ENCODE measurements at places on chromosomes 3 and 15.

- DNase-seq, result no peak
Measured at GRCh38 chr3:56790016-56790821, 11.5 kb downstream of the ARHGEF3 start.

- DNase-seq, result peak; percentile 13
Measured at GRCh38 chr15:78264304-78265136, at the start of gene DNAJA4. DNAJA4 (plus strand) TSS chr15:78264562; CDS start chr15:78264764, 202 bp downstream.

DNA sequence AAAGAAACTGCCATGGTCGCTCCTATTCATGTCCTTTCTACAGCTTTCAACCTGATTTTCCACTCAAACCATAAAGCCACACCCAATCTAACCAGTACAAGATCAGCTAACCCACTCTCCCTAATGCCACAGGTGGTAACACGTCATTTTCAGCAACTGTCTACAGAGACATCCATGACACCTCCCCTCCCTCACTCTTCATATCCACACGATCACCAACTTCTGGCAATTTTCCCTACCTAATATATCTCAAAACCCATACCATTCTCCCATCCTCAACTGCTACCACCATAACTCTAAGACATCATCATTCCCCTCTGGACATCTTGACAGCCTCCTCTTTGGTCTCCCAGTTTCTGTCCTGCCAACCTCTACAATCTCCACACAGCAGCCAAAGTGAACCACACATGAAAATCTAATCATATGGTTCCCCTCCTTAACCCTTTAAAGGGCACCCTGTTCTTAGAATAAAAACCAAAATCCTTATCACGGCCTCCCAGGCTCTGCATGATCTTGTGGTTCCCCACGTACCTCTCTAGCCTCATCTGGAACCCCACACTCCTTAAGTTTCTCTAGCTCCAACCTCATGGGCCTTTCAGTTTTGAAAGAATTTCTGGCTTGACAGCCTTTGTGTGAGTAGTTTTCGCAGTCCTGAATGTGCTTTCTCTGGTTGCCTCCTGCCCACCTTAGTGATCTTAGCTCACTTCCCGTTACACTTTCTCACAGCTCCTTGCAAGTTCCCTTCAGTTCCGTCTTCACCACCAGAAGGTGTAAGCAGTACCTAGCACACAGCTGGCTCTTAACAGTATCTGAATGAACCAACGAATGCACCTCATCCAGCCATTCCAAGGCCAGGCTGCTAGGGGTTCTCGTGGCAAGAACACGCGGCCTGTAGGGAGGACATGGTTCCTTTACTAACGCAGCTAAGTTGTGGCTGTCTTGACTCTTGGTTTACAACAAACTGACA lies 33.4 kb downstream of the SPINK8 start:
- peak; percentile 0 for DNase-seq

DNA sequence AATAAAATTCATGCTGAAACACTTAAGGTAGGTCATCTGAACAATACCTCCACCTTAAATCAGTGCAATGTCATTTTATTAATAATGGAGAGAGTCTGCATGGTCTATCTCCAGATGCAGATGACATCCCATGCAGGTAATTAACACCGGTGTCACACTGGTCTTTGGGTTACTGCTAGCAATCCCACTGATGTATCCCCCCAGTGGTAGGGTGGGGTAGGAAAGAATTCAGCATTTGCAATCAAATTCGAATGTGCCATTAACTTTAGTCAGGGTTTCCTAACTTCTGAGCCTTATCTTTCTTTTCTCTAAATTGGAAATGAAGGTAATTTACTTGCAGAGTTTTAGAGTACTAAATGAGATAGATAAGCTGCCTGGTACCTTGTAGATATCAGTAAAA lies 44.4 kb downstream of the KIF15 start:
- no peak for DNase-seq

DNA sequence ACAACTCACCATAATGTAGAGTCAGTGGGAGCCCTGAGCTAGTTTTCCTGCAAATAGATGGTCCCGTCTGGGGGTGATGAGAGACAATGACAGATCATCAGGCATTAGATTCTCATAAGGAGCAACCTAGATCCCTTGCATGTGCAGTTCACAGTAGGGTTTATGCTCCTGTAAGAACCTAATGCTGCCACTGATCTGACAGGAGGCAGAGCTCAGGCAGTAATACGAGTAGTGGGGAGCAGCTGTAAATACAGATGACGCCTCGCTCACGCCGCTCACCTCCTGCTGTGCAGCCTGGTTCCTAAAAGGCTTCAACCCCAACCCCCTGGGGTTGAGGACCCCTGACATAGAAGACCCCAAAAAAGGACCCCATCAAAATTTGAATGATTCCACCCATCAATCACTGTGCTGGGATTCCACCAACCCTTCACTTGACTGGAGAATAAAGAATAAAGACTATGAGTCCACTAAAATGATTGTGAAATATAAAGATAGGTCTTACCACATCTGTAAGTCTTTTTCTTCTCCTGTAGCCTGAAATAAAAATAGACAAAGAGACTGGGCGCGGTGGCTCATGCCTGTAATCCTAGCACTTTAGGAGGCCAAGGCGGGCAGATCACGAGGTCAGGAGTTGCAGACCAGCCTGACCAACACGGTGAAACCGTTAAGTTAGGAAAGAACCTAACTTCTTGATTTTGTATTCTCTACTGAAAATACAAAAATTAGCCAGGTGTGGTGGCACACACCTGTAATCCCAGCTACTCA lies 9.9 kb upstream of the UBL7 start:
- no peak for DNase-seq

DNA sequence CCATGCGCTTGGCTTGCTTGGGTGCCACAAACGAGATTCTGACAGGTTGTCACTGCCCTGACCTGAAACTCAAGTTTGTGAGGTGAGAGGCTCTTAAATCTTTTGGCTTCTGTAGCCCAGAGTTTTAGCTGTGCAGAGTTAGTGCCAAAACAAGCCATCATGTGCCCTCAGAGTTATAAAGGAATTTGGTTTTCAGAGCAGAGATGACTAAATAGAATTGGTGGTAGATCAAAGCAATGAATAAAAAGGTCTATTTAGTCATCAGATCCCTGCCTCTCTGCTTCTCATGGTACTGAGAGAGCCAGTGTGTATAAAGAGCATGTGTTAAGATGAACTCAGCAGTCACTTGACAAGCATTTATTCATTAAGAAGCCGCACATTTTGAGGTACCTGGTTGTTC lies 207.5 kb upstream of the DPH6 start:
- DNase-seq, result no peak
